Cardiac atrium fibroblast (primary cell): ENCODE measurements at places on chromosomes 7 and 10. TPM values are rescaled to one million over a fixed set of nuclear protein-coding genes. Genes with fewer than 3 reads are reported as not detected.

FFAR4 gene
- total RNA-seq: not detected in 2 replicates

VAX1 gene
- total RNA-seq: not detected in 2 replicates

GTF2IRD1 gene
- 4.5 and 12.3 TPM in 2 replicates for total RNA-seq

SPDYE2B gene
- not detected in 2 replicates for total RNA-seq

ERVW-1 gene
- not detected in 2 replicates for total RNA-seq

IL15RA gene
- 9.1 and 16.4 TPM in 2 replicates for total RNA-seq

MMD2 gene
- total RNA-seq: not detected in 2 replicates

GIMAP5 gene
- 1.3 TPM in 1 of 2 replicates, not detected in the other for total RNA-seq

EIF4H gene
- total RNA-seq: 257 and 305 TPM in 2 replicates

GDF2 gene
- not detected in 2 replicates for total RNA-seq

SFRP5 gene
- 0.90 and 6.6 TPM in 2 replicates for total RNA-seq

MYH16 gene
- total RNA-seq: not detected in 2 replicates

CDNF gene
- 0.36 and 3.6 TPM in 2 replicates for total RNA-seq

GPRIN2 gene
- total RNA-seq: not detected in 2 replicates

BRAF gene
- total RNA-seq: 7.8 and 10.7 TPM in 2 replicates
